Activated gamma-delta T cell treated with Interleukin-2 at 50 U/mL for 16 hours (primary cell): ENCODE measurements at places on chromosomes 2 and 18.

GRCh38 chr2:58042486-58042970 is 4.1 kb upstream of the VRK2 start:
- no peak for DNase-seq

DNA sequence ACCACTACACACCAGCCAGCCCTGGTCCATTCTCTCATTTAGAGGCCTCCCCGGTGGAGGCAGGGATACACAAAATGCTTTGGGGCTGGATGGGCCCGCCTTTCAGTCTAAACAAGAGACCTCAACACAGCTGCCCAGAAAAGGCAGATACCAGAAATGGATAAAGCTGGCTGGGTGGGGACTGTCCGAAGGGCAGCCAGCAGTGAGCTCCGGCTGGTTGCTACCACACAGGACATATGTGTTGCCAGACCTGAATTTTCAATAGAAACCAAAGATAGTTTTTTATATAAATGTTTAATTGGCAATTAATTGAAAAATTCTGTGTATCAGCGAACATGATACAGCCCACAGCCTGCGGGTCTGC is 1.4 kb downstream of the GPBAR1 start:
- no peak for DNase-seq

GRCh38 chr2:217981084-217981730 is 21.6 kb downstream of the TNS1 start:
- DNase-seq = no peak

GRCh38 chr2:213923543-213923942 is 487.3 kb upstream of the VWC2L start:
- no peak for DNase-seq

DNA sequence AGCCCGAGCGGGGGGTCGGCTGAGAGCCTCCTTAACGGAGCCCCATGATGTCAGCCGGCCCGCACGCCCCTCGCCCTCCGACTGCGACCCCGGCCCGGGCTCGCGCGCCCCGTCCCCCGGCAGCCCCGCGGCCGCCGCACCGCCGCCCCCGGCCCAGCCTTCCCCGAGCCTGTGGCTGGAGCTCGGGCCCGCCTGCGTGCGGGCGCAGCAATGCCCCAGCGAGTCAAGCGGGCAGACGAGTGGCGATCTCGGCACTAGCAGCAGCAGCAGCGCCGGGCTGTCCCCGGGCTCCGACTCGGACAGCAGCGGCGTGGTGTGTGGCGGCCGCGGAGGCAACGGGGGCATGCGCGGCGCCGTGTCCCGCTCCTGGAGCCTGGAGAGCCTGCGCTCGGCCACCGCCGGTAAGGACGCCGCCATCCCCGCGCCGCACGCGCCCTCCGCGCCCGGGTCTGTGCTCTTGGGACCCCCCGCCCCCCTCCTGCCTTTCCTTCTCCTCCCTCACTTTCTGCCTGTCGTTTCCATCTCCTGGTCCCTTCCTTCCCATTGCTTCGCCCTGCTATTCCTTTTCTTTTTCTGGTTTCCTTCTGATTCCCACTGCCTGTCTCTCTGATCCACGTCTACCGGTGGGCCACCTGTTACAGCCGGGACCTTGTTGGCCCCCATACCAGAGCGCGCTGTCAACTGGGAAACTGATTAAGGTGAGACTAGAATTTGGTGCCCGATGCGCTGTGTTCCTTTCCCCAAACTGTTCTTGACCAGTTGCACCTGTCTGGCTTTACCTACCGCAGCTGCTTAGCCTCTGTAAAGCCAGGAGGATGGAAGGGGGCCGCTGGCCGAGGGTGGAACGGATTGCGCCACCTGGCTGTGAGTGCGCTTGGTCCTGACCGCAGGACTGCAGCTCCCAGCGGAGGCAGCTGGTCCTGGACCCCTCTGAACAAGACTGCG is 127.4 kb downstream of the ARHGEF4 start:
- no peak for DNase-seq

GRCh38 chr2:70468878-70469277 is 84.7 kb downstream of the TGFA start:
- no peak for DNase-seq

DNA sequence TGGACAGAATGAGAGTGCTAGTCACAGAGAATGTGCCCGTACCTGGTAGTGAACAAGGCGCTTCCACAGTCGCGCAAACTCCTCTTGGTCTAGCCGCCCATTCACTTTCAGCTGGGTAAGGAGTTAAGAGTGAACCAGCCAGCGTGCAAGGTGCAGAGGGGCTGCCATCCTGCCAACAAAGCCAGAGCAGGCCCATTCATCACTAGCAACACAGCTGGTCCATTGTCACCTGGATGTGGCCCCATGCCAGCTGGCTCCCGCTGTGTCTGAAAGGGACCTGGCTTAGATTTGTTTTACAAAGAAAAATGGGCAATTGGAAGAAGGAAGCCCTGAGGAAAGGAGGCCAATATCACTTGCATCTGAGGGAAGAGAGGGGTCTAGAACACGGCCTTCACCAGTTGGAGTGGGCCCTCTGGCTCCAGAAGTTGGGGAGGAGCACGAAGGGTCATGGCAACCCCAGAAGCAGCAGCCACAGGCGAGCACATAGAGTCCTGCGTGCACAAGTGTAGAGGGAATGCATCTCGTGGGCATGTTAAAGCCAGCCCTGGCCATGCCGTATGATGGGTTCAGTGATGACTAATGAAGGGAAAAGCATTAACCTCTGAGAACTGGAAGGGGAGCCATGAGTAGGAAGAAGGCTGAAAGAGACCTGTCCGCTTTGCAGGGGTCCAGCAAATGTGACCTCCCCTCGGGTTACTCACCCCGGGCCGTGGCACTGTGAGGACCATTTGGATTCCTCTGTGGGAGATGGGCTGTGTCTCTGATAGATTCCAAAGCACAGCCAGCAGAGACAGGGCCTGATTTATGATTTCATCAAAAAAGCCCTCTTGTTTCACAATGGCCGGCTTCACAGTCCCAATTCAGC is 70.6 kb downstream of the CAPN13 start:
- no peak for DNase-seq

- no peak for DNase-seq
Measured at GRCh38 chr2:35858216-35858615, 497.4 kb upstream of the CRIM1 start.

DNA sequence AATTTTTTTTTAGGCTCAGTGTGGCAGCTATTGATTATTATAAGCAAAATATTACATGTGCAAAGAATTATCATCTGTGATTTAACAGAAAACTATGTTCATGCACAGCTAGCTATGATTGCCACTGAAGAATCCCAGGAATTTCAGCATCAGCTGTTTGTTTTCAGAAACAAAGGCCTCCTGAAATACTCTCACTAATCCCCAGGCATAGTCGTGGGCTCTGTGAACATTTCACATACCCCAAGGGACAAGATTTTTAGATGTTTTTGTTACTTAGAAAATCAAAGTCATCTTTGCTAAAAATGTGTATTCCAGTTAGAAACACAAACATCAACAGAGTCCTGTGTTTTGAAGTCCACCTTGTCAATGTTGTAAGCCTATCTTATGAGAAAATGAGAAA is 156.1 kb downstream of the MYO1B start:
- no peak for DNase-seq

DNA sequence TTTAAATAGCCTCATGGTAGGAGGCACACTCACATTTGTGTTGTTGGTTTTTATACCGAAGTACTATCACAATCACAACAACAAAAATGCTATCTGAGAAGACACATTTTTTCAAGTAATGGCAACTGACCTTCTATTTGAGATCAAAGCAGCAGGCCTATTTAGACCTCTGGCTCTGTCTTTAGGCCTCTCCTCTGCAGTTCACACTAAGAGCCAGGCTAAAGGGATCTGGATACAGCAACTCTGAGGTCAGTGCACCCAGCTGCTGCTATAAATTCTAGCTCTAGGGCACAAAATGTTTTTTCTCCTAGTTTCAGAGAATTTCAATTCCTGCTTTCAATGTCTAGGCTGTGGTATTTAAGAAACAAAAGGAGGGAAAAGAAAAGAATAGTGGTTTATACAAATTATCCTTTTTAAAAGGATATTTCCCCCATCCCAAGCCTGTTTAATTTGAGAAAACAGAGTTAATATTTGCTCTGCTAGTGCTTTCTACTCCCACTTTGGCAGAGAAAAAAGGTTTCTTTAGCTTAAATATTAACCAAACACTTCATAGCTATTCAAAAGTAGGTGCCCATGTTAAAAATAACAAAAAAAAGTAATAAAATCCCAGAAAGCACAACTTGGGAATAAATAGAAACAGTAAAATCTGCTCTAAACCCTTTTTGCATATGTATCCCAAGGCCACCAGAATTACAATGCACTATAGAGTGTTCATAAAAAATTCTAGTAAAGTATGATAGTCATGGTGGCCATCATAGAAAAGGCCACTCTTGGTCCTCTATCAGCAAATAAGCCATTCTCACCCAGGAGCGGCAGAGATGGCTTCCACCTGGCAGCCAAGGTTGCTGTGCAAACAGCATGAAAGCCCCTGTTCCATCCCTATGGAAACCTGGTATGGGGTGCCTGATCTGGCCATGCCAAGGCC is 293.6 kb upstream of the SESTD1 start:
- no peak for DNase-seq

DNA sequence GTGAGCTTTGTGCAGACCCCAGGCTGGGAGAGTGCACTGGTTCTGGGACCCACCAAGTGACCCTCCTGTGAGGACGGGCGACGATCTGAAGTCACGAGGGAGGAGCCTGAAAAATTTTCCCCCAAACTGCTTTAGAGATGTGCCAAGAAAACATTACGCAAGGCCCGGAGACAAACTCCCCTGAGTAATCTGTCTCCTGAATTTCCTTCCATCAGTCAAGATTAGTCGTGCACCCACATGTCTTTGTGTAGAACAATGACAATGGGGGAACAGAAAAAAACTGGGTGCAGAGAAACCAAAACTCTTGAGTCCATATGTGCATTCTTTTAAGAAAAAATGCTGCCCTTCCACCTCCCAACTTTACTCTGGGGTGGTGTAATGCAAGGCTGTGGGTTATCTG is 12.6 kb upstream of the NCK2 start:
- no peak for DNase-seq

DNA sequence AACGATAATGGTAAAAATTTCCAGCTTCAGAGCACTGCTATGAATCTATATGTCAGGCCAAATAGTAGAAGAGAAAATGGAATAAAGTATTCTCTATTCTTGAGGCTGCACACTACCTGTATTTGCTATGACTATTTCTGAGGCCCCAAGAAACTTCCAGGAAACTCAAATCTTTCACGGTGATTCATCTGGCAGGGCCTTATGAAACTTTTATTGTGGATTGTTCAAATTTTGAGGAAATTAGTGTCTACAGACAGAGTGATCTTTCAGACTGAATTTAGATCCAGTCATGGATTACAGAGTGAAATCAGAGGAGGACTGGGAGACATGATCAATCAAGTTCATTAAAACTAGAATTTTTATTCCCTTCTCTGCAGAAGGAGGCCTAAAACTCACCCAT is 4.1 kb upstream of the VSNL1 start:
- DNase-seq = no peak

DNA sequence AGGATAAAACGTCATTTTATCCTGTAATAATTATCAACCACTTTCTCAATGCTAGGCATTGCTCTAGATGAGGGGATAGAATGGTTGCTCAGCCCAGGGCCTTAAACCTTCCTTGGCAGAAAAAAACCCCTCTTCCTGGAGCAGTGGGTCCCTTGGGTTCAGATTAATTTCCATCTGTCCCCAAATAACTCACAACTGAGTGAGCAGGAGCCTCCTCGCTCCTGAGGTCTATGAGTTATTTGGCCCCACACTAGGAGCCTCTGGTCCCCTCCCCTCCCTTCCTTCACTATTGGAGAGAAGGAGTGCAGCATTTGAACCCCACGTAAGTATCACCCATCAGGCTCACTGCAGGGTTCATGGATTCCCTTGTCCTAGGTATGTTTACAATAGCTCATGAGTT is 157.5 kb upstream of the FHL2 start:
- DNase-seq = no peak

DNA sequence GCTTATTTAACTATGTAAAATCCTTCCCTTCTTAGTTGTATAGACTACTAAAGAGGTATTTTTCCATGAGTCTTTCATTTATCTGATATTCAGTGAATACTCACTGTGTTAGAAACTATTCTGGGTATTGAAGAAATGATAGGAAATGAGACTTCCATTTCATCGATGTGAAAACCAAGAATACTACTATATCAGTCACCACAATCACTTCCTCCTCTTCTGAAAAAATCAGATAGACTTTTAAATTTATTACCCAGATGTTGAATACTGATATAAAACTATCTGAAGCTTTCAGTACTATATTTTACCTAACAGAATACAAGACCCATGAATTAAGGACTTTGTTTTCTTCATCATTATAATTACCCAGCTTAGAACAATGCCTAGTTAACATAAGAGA is 1801.1 kb upstream of the CELF4 start:
- no peak for DNase-seq

DNA sequence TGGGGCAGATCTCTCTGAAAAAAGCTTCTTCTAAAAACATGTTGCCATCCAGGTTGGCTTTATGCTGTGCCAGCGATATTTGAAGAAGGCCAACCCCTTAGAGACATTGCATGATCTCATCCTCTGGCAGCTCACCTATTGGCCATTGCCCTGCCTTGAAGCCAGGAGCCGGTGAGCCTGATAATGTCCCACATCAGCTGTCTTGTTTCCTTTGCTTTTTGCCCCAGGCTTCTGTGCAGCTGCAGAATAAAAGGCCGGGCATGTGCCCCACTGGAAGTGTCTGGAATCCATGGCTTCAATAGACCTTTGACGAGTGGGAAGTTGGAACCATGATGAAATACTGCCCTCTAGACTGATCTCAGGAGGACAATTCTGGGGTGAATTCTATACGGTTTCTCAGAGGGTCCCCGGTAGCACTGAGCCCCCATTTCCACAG is 523.5 kb upstream of the ZEB2 start:
- no peak for DNase-seq

- no peak for DNase-seq
Measured at GRCh38 chr2:160660741-160661140, 167.1 kb upstream of the RBMS1 start.

DNA sequence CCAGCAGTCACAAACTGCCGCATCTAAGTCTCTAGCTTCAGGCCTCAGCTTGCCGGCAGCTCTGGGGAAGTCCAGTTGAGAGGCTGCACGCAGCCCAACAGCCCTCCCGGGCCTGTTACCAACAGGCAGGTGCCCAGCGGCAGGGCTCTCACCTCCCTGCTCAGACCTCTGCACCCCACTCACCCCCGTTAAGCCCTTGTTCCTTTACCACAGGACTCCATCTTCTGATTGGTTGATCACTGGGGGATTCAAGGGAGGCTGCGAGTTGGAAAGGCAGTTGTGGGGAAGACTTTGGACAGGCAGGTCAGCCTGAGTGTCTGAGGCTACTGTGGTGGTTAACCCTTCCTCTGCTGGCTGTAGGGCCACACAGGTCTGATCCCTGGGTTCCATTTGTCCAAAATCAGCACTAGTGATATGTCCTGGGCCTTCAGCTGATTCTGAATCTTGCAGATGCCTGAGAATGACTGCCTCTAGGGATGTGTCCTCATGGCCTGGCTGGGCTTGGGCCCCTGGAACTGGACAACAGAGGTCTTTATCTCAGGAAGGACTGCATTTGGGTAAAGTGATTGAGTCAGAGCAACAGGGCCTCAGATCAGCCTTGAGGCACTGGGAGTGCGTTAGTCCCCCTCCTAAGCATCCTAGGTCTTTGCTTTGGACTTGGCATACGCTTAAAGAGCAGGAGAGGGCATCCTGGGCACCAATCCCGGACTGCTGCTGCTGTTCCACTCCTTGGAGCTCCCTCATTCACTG is 88.4 kb downstream of the APOB start:
- DNase-seq = no peak
